ENCODE measurements at places on chromosomes 5 and 9. TPM values are rescaled to one million over a fixed set of nuclear protein-coding genes. Genes with fewer than 3 reads are reported as not detected.

GRCh38 chr9:96553070-96553469 lies 66.6 kb downstream of the CDC14B start:
- peak; percentile 37 for DNase-seq

- DNase-seq, result no peak
Measured at GRCh38 chr9:91162784-91163443, 198.8 kb downstream of the AUH start.

DNA sequence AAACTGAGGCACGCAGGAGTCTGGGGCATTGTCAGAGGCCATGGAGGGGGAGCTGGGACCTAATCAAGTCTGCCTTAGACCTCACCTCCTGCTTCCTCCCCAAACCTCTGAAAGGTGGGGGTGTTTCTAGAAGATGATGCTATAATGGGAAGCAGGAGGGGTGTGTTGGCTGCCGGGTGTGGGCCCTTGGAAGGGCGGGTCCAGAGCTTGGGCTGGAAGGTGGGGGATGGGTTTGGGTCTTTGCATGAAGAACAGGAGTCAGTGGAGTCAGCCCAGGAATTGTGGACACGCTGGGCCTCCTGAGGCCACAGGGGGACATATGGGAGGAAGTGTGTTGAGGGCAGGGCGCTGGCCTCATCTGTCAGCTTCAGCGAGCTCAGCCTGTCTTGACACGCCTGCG lies 101.0 kb upstream of the FCN2 start:
- DNase-seq, result no peak

- DNase-seq, result peak; percentile 68
Measured at GRCh38 chr9:121373011-121373729, 3.1 kb upstream of the STOM start.

DNA sequence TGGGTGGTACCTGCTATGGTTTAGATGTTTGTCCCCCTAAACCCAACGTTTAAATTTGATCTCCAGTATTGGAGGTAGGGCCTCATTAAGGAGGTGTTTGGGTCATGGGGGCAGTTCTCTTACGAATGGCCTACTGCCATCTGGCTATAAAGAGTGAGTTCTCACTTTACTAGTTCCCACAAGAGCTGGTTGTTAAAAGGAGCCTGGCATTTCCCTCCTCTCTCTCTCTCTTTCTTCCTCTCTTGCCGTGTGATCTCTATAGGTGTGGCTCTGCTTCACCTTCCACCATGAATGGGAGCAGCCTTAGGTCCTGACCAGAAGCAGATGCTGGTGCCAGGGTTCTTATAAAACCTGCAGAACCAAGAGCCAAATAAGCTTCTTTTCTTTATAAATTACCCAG lies 193.2 kb upstream of the CDH6 start:
- DNase-seq, result no peak

- peak; percentile 39 for DNase-seq
Measured at GRCh38 chr9:116377179-116377798, 223.7 kb downstream of the PAPPA start.

DNA sequence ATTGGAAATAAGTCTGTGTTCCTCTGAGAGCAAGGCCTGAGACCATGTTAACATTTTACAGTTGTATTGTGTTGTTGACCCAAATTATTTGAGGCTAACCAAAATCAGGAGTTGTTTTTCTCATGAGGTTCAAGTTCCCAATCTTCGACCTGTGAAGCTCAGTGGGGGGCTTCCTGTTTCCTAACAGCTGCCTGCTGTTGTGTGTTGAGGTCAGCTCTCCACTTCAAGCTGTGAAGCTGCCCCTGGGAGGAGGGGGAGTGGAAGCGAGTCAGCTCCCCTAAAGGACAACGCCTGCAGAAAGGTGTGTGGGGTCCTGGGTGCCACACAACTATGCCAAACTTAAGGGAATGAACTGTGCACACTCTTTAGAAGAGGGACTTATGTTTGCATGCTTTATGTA lies 295.5 kb downstream of the IRX1 start:
- DNase-seq, result no peak

DNA sequence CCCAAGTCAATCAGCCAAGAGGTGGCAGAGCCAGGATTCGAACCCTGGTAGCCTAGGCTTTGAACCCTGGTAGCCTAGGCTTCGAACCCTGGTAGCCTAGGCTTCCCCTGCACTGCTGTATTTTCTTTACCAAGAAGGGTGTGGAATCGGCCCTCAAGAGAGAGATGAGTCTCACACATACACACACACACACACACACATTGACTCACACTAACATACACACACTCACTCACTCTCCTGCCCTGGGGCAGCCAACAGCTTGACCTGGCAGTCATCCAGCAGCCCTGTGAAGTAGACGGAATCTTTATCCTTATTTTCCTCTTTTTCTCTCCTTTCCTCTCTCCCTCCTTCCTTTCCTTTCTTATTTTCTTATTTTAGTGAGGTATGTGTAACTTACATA lies 55.4 kb upstream of the RPL26L1 start:
- DNase-seq, result peak; percentile 74

DNA sequence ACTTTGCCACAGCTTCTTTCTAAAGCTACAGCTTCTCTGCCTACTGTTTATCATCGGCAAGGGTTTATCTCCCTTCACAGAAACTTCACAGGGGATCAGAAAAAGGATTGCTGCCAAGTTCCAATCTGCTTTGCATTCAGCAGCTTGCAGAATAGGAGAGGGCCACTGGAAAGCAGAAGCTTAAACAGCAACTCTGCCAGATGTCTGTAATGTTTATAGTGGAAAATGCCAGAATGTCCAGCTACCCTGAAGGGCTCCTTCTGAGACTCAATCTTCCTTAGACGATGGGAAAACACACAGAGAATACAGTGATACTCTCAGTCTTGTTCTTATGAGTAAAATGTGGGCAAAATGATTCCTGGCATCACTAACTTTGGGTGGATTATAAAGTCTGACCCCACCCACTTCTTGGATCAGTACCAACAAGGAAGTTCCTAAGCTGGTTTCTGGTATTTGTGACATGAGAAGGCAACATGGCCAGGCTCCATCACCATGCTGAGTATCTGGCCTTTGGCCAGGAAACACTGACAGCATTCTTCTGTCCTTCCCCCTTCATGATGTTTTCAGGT lies 19.0 kb downstream of the STOM start:
- DNase-seq, result peak; percentile 86

DNA sequence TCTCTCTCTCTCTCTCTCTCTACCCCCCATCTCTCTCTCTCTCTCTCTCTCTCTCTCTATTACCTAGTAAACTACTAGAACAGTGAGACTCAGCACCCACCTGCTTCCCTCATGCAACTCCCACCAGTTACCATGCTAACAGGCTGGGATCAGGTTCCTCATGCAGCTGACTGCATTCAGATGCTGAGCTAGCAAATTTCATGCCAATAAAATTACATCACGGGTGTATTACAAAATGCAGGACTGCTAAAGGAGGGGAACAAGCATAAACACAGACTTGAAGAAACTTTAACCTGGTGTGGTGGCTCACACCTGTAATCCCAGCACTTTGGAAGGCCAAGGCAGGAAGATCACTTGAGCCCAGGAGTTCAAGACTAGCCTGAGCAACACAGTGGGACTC lies 76.0 kb downstream of the CEMIP2 start:
- no peak for DNase-seq

DNA sequence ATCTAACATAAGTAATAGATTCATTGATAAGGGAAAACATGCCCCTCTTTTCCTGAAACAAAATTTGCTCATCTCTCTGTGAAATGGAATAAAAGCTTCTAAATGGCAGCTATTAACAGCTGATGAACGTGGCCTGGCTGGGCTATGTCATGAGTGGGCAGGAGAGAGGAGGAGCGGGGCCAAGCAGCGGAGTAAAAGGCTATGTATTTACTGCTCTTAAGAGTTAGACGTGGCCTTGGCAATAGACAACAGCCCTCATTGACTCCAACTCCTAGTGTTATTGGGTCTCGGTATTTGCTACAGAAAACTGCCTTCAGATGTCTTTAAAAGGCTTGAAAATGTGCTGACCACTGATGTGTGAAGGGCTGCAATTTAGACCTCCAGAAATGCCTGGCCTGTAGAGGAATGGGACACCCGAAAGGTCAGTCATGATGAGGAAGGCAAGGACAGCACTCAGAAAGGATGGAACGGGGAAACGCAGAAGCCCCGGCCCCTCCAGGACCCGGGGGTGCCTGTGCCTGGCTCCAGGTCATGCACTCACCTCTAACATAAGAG lies 116.8 kb downstream of the PDZD2 start:
- no peak for DNase-seq

GRCh38 chr5:119411361-119412278 lies 40.7 kb upstream of the HSD17B4 start:
- peak; percentile 52 for DNase-seq

- DNase-seq, result no peak
Measured at GRCh38 chr9:113380869-113381378, 4.1 kb upstream of the HDHD3 start.

GRCh38 chr9:122402874-122403273 lies 32.0 kb downstream of the PTGS1 start:
- DNase-seq, result no peak

DNA sequence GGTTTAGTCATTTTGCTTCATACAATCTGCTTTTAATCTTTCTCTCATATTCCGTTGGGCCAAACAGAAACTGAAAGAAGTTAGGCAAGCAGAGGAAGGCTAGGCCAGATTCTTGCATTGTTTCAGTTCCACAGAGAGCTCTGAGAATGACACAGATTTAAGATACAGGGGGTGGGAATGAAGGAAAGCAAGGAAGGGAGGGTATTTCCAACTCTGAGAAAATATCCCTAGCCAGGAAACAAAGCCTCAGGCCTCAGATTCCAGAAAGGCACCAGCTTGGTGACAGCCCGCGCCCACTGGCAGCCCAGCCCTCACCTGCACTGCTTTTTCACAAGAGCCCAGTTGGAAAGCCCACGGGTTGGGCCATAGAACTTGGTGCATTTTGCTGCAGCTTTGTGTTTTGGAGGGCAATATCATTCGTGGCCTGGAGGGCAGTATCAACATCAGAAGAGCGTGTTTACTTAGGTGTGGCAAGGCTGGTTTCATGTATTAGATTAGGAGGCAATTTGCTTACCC lies 63.5 kb downstream of the ENC1 start:
- no peak for DNase-seq

DNA sequence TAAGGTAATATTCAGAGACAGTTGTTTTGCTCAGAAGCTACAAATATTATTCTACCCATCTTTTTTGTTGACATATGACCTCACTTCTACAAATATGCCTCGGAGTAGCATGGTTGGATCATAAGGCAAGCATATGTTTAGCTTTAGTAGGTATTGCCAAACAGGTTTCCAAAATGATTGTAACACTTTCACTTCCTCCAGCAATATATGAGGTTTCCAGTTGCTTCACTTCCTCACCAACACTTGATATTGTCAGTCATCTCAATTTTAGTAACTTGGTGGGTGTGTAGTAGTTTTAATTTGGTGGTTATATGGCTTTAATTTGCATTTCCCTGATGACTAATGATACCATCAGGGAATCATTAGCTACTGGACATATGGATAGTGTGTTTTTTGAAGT lies 46.7 kb downstream of the TNFSF8 start:
- DNase-seq, result no peak

- DNase-seq, result no peak
Measured at GRCh38 chr5:10635867-10636350, 72.0 kb downstream of the ANKRD33B start.

GRCh38 chr9:21579247-21579671 lies 97.1 kb upstream of the IFNE start:
- DNase-seq, result no peak

DNA sequence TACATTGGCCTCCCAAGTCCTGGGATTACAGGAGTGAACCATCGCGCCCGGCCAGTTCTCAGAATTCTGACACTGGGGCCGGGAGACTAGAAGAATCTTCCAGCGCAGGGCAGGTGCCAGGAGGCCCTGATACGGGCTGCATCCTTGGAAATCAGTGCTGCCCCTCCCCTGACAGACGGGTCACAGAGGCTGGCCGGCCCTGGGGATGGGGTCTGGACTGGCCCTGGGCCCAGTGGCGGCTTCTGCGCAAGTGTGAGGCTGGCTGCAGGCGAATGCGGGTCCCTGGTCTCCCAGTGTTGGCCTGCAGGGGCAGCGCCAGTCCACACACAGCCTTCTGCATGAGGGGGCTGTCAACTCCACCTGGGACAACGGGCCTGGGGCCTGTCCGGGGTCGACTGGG lies 831 bp upstream of the TBC1D9B start:
- DNase-seq, result no peak

GRCh38 chr9:98555651-98556465 lies 152.9 kb downstream of the GABBR2 start:
- DNase-seq, result no peak

- no peak for DNase-seq
Measured at GRCh38 chr5:6900247-6901227, 187.3 kb downstream of the TENT4A start.

GRCh38 chr9:128113526-128114325 lies 13.8 kb downstream of the PTGES2 start:
- no peak for DNase-seq

GRCh38 chr9:98998441-98999151 lies 54.9 kb downstream of the COL15A1 start:
- no peak for DNase-seq

- no peak for DNase-seq
Measured at GRCh38 chr9:121720311-121721057, 69.0 kb downstream of the DAB2IP start.

DNA sequence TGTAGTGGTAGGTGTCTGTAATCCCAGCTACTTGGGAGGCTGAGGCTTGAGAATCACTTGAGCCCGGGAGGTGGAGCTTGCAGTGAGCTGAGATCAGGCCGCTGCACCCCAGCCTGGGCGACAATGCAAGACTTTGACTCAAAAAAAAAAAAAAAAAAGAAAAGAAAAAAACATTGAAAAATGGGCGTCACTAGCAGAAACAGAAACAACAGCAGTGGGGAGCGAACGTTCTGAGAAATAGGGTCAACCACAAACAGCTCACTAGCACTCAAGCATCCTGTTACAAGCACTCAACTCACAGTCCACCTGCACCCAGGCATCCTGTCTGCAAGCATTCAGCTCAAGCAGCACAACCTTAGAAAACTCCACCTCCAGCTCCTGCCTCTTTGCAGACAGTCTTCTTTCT lies 17.2 kb downstream of the TRIM14 start:
- no peak for DNase-seq

GRCh38 chr5:154523709-154524108 lies 45.7 kb upstream of the HAND1 start:
- no peak for DNase-seq

GRCh38 chr5:166962461-166962860 lies 1329.0 kb upstream of the WWC1 start:
- no peak for DNase-seq

GRCh38 chr5:35963381-35963843 lies 25.0 kb upstream of the CAPSL start:
- no peak for DNase-seq

GRCh38 chr9:111559000-111559610 lies 34.1 kb downstream of the ZNF483 start:
- no peak for DNase-seq

GRCh38 chr5:41109186-41109585 lies 38.0 kb upstream of the MROH2B start:
- DNase-seq, result no peak

Gene SOHLH1
- not detected for polyA plus RNA-seq

Gene ZFP2
- 0.33 TPM for polyA plus RNA-seq

Gene ZNF658
- 4.0 TPM for polyA plus RNA-seq

Gene SPAG8
- 0.58 TPM for polyA plus RNA-seq

Gene CCL28
- polyA plus RNA-seq, result 0.04 TPM

Gene PLAC8L1
- 0.15 TPM for polyA plus RNA-seq

Gene ZNF354C
- polyA plus RNA-seq, result 4.2 TPM

Gene PCDHB12
- polyA plus RNA-seq, result 0.32 TPM

Gene BNIP1
- 23.5 TPM for polyA plus RNA-seq

Gene TMEM174
- polyA plus RNA-seq, result not detected

Gene PLPP7
- polyA plus RNA-seq, result 0.57 TPM

Gene COL15A1
- polyA plus RNA-seq, result 3.2 TPM

Gene BTNL8
- not detected for polyA plus RNA-seq

Gene FOXD4L3
- not detected for polyA plus RNA-seq
